Epithelial cell of esophagus (primary cell): ENCODE measurements at places on chromosomes 5 and 9.
A peak's percentile ranks its signal among the peaks of the same experiment; 100 is the strongest.

GRCh38 chr5:112986224-112986623 is 9.6 kb downstream of the DCP2 start:
- no peak for DNase-seq

GRCh38 chr9:7879551-7880245 is 80.1 kb upstream of the DMAC1 start:
- peak; percentile 78 for DNase-seq

DNA sequence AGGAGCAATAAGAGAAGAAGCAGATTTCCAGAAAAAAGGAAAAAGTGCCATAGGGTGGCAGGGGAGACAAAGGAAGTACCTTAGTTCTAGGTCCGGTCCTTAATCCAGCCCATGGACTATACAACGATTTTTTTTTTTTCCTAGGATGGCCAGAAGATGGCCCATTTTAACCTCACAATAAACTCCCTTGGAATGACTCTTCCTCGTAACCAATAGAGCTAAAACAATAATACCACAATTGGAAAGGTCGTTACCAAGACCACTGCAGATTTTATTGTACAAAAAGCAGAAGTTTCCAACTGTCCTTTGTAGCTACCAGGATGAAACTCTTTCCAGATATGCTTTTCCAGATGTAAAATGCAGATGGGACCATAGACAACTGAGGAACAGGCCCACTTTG is 34.4 kb upstream of the SSBP2 start:
- DNase-seq: no peak

- no peak for DNase-seq
Observed at GRCh38 chr5:1247811-1248210, 22.6 kb downstream of the SLC6A18 start.

DNA sequence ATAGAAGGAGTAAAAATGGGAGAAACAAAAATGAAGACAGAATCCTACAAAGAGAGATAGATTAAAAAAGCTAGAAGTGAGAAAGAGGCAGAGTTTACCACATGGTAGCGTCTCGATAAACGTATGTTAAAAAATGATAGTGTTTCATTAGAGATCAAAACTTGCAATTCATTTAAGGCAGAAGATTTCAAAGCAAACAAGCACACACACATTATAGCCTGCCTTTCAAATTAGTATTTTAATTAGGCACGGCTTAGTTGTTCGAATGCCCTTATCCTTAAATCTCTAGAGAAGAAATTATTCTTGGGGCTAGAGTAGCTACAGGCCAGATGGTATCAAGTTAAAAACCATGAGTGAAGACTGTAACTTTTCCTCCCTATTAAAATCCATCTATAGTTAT is 6.0 kb downstream of the STOM start:
- DNase-seq: no peak

GRCh38 chr9:89079391-89079790 is 88.1 kb downstream of the S1PR3 start:
- no peak for DNase-seq

DNA sequence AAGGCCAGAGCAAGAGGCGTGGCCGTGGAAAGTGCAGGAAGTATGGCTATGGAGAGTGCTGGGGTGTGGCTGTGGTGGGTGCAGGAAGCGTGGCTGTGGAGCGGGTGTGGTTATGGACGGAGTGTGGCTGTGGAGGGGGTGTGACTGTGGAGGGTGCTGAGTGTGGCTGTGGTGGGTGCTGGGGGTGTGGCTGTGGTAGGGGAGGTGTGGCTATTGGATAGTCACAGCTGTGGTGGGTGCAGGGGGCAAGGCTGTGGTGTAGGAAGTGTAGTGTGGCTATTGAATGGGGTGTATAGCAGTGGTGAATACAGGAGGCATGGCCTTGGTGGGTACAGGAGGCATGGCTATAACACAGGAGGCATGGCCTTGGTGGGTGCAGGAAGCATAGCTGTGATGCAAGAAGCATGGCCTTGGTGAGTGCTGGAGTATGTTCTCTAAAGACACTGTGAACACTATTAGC is 40.8 kb upstream of the SPATA31C2 start:
- no peak for DNase-seq

GRCh38 chr5:176350416-176350815 is 11.1 kb downstream of the KIAA1191 start:
- DNase-seq: no peak

GRCh38 chr9:99003308-99003707 is 59.6 kb downstream of the COL15A1 start:
- DNase-seq: no peak

- DNase-seq: no peak
Observed at GRCh38 chr5:179263391-179264052, 81.7 kb downstream of the ADAMTS2 start.

DNA sequence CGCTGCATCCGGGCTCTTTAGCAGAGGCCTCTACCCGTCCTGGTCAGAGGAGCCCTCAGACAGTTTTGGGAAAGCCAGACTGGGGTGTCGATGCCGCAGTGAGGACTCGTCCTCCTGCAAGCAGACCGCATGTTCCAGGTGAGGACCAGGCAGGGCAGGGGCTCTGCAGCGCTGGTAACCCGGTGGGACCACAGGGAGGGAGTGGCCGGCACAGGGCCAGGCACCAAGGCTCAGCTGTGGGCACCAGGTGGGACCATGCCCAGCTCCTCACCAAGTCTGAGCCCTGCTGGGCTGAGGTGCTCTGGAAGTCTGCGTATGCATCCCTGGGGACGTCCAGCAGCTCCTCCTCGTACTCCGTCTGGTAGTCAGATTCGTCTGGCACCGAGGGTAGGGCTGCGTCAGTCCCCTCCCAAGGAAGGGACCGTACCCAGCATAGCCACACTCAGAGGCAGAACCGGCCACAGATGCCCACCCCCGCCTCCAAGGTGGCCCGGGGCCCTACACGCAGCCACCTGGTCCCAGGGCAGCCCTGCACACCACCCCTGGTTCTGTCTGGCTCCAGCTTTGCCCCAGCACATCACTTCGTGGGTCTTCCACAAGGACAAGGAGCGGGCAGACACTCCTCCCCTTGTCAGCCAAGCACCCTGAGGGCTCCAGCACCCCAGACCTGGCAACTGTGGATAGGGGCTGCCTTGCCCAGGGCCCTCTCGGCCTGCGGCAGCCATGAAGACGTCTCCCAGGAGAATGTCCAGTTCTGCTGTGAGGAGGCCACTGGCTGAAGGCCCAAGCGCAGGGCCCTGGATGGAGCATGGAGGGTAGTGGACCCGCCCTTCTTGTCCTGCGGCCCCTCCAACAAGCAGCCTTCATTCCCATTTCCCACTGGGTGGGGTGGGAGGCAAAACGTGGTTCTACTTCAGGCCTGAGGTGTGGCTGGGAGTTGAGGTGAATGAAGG is 1.5 kb upstream of the NSMF start:
- no peak for DNase-seq

- no peak for DNase-seq
Observed at GRCh38 chr9:135249711-135250110, 162.2 kb downstream of the OLFM1 start.

GRCh38 chr5:3602785-3603502 is 7.3 kb downstream of the IRX1 start:
- DNase-seq: no peak

DNA sequence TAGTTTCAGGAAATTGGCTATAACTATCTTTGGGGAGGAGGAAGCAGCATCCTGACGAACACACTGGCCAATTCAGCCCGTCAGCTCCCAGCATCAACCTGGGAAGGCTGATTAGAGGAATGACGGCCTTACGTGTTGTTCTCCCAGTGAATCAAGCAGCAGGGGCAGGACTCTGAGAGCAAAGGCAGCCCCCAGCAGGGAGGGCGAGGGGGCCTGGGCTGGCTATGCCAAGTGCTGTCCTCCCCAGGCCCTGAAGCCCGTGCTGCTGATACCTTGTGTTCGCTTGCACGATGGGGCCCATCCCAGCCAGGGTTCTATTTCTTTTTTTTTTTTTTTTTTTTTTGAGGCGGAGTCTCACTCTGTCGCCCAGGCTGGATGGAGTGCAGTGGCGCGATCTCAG is 254.1 kb downstream of the FSTL4 start:
- no peak for DNase-seq

DNA sequence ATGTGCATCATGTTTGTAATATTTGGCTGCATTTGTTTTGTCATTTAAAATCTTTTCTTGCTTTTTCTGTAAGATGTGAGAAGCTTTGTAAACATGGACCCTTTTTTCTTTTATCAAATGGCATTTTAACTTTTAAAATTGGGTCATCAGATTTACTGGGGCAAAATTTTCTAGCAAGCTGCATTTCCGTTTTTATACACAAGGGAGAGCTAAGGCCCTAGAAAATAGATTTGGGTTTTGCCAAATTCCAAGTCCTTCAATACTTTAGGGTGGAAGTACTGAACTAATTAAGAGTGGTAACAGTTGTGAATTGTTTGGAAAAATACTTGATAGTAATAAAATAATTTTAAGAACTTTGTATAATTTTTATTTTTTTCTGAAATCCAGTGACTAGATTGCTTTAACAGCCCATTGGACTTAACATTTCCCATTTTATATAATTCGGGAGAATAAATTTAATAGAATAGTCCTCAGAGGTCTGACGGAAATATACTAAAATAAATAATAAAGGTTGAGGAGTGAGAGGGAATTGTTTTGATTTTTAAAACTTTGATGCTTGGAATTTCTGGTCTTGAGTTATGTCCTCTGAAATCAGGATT is 117.4 kb downstream of the SMARCA2 start:
- peak; percentile 41 for DNase-seq

DNA sequence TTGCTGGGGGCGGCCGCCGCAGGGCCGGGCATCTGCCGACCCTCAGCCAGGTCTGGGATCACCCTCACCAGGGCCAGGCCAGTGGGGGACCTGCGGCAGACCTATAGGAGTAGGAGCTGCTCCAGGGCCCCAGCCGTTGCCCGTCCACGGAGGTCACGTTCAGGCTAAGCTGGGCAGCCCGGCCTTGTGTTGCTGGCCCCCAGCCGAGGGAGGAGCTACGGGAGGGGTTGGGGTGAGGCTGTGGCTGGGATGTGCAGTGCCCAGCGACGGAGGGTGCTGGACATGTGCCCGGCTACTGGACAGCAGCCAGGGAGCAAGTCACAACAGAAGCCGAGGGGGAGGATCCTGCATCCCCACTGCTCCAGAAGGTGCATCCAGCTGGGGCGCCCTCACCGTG is 39.6 kb upstream of the SLC6A19 start:
- DNase-seq: peak; percentile 3

DNA sequence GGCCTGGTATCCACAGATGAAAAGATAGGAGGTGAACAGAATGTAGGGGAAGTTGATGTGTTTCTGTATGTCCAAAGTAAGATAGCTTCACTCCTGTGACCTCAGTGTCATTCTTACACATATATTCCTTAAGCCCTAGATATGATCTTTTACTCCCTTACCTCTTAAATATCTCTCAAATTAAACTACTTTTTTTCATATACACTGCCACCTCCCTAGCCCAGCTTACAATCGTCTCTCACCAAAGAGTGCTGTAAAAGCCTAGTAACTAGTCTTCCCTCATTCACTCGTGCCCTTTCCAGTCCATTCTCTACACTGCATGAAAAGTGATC is 5.3 kb downstream of the DNAI1 start:
- DNase-seq: no peak

GRCh38 chr9:125142560-125143376 is 560 bp downstream of the SCAI start:
- DNase-seq: peak; percentile 11

DNA sequence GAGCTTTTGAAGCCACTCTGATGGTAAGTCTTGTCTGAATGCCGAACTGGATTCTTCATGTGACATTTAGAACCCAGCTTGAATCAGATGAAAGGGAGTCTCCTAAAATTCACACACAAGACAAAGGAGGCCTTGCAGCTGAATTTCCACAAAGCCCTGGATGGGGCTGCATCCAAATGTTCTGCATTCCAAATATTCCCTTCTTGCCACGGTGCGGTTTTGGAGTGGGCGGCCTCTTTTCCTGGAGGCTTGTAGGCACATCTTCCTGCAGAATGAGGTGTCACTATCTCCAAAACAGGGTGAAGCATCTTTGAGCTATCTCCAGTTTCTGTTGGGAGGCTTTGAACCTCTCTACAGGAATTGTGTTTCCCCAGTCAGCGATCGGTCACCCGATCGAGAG is 342.7 kb downstream of the ARHGEF28 start:
- no peak for DNase-seq

- DNase-seq: no peak
Observed at GRCh38 chr5:25950681-25951080, 1087.7 kb downstream of the CDH9 start.

DNA sequence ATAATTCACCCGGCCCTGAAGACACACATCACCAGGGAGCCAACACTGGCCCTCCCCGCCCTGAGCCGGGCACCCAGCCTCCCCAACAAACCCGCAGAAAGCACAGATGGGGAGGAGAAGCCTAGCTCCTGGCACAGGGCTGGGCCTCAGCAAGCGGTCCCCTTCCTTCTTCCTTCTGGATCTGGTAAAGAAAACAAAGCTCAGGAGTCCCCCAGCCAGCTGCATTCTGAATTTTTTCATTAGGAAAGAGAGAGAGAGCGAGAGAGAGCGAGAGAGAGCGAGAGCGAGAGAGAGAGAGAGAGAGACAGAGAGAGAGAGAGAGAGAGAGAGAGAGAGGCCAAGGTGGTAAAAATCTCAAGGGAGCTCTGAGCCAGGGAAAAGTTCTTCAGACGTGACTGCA is 195.7 kb downstream of the CRB2 start:
- no peak for DNase-seq

GRCh38 chr9:17219261-17219660 is 84.4 kb downstream of the CNTLN start:
- peak; percentile 30 for DNase-seq

DNA sequence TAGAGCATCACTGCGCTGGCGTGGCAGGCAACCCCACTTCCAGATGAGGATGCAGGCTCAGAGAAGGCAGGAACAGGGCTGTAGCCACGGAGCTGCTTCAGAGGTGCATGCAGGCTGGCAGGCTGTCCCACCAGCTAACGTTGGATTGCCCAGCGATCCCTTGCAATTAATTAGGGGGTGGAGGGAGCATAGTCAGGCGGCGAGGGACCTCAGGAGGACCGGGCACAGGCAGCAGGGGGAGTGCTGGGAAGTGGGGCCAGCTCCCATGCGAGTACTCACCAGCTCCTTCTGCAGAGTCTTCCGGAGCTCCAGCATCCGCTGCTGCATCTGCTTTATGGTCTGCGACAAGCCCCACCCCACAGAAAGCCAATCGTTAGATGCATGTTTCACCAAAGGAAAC is 20.3 kb downstream of the ARPC5L start:
- DNase-seq: no peak

DNA sequence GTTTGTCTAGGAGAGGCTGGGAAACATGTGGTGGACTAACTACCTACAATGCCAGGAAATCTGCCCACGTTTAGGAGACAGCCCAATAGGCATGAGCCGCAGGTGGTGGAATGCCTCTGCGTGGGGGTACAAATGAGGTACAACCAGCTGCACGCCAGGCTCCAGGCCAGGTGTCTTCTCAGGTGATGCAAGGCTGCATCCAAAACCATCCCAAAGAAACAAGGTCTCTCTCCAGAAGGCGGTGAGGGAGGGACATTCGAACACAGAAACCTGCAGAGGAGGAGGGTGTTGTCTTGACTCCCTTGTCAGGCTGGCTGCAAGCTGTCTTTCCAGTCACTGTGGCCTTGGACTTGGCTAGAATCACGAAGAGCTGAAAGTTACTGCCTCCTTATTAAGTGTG is 11.6 kb downstream of the ANKH start:
- DNase-seq: peak; percentile 50

GRCh38 chr5:110048491-110048890 is 358.8 kb downstream of the MAN2A1 start:
- DNase-seq: no peak
